Urinary bladder (tissue), 4 donors: ENCODE measurements at places on chromosomes 5 and 9.

DNA sequence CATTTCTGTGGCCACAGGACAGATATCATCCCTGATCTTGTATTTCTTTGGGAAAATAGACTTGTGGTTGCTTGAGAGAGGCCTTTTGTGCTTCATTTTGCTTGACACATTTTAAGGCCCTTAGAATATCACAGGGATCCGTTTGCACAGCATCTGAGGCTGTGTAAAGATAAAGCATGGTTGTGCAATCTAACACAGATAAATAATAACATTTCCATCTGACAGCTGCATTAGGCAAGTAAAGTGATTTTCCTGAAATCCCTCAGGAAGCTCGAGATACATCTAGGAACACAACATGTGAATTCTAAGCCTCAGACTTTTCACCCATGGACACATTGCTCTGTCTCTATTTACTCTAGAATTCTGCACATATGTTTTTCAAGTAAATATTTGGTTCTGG, 212.8 kb upstream of the ADAMTSL1 start:
- no peak for DNase-seq

GRCh38 chr5:130488252-130488651, 584.0 kb downstream of the CHSY3 start:
- DNase-seq = no peak

DNA sequence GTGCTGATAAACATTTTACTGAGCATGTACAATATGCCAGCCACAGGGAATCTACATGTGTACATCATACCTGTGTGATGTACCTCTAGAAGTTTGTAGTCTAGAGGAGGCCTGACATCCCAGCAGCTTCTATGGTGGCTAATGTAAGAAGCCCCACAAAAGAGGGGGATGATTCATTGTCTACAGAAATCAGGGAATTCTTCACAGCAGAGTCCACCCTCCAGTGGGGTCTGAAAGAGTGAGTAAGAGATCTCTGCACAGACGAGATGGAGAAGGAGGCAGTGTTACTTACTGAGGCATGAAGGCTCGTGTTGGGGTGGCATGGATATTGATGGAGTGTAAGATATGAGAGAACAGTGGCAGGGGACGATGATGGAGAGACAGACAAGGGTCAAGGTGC, 103.0 kb downstream of the NTRK2 start:
- no peak for DNase-seq

DNA sequence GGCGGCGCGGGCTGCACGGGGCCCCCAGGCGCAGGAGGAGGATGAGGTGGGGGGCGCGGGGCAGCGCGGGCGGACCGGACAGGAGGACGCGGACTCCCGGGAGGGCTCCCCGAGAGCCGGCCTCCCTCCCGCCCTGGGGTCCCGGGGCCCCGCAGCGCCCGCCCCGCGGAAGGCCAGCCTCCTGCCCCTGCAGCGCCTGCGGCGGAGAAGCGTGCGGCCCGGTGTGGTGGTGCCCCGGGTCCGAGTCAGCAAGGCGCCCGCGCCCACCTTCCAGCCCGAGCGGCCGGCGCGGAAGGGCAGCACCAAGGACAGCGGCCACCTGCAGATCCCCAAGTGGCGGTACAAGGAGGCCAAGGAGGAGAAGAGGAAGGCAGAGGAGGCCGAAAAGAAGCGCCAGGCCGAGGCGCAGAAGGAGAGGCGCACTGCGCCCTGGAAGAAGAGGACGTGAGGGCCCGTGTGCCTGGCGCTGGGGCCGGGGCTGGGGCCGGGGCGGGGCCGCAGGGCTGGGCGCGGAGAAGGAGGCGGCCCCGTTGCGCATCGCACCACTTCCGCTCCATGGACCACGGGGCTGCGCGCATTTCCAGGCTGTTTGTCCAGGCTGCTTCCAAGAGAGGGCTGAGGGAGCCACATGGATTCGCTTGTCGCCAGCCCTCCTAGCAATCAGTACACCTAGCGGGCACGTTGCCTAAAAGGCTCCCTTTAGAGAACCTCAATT, 86.0 kb downstream of the ANKRD33B start:
- DNase-seq = no peak

DNA sequence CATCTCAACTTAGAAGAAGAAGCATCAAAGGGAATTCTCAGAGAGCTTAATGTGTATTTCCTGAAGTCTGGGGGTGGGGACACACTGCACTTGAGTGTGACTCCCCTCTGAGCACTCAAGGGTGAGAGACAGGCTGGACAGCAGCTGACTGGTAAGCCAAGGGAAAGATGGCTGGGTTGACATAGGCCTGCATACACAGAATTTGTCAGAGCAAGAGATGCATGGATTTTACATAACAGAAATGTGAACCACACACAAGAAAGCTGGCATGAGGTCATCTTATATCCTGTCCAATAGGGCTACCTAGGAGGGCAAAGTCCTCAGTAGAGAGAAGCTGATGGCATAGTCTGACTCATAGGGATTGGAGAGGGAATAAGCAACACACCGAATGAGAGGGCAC, 114.3 kb upstream of the EPB41L4A start:
- DNase-seq = no peak

DNA sequence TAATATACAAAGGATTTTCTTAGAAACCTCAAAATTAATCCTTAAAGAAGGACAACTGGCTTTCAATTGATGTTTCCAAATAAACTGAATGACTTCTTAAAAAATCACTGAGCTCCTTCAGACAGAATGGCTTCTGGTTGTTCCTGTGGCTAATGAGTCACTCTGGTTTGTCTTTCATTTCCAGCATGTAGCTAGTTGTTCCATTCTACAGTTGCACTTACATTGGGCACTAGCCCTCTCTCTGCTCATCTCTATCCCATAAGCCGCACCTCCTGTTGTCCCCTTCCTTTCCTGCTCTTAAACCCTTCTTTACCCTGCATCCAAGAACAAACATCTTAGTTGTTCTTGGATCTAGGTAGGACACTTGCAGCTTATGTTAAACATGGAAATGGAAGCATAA, 235.3 kb upstream of the HAPLN1 start:
- no peak for DNase-seq

GRCh38 chr5:85651731-85652130, 966.0 kb upstream of the COX7C start:
- DNase-seq = no peak

GRCh38 chr5:37926732-37927131, 86.9 kb upstream of the GDNF start:
- DNase-seq = no peak

DNA sequence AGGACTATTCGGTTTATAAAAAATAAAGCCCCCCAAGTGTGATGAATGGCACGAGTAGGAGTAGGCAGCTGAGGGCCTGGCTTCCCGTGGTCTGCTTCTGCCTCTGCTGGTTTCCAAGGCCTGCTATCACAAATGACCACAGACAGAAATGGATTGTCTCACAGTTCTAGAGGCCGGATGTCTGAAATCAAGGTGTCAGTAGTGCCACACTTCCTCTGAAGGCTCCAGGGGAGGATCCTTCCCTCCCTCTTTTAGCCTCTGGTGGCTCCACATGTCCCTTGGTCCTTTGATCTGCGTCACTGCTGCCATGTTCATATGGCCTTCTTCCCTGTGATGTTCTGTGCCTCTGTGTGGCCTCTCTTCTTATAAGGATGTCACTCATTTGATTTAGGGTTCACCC, 15.1 kb downstream of the PRKACG start:
- DNase-seq = no peak

DNA sequence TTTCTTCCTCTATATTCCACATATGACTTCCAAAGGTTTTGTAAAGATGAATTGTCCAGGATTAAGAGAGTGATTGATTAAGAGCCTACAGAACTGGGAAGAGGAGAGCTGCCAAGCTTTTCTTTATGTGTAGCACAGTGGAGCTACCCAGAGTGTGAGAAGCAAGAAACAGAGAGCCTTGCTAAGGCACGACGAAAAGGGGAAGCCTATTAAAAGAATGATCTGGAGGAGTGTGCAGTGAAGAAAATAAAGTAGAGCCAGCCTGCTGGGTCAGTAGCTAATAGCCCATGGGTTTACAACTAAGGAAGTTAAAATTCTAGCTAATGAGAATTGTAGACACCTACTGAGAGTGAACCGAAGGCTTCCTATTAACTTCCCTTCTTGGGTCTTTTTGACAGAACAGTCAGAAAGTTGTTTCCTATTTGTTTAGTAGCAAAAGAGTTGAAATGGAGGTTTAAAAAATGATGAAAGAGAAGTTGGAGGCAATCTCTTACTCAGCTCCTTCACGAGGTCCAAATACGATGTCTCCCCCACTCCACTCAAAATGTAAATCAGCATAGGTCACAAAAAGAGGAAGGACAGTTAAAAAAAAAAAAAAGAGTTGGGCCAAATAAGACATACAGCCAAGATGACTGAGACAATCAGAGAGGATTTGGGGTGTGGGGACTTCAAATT, 957 bp upstream of the PRR16 start:
- no peak for DNase-seq

GRCh38 chr9:21141427-21141882, at the start of gene IFNW1:
Gene IFNW1 (minus strand): TSS chr9:21141832. CDS start chr9:21141570, 262 bp downstream.
- DNase-seq = no peak

DNA sequence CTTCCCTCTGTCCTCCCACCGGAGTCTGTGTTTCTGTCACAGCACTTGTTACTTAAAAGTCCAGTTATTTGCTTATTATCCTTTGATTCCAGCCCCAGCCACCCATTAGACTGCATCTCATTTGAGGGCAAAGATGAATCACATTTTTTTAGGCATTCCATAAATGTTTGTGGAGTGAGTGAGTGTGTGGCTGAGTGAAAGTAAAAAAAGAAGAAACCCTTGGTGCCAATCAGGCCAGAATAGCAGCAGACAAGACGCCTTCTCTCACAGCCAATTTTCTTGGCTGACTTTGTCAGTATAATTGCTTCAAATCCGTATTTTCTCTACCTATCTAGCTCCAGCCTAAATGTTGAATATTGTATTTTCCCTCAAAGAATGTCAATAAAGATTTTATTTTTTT, 613.0 kb upstream of the WWC1 start:
- DNase-seq = no peak

DNA sequence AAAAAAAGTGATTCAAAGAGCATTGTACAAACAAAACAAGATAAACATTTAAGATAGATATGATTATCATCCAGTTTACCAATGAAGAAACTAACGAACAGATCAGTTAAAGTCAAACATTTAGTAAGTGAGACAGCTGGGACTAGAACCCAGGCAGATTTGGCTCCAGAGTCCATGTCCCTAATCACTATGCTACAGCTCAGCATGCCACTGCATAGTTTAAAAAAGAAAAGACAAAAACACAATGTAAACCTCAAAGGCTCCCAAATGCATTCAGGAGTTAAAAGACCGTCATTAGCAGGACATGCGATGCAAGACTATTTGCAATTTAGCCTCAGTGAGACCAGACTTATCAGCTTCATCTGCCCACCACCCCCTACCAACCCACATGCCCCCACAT, 36.8 kb downstream of the DENND1A start:
- no peak for DNase-seq

GRCh38 chr5:157761690-157762621, 18.4 kb downstream of the LSM11 start:
- no peak for DNase-seq
